ENCODE measurements at places on chromosomes 7 and 10.

DNA sequence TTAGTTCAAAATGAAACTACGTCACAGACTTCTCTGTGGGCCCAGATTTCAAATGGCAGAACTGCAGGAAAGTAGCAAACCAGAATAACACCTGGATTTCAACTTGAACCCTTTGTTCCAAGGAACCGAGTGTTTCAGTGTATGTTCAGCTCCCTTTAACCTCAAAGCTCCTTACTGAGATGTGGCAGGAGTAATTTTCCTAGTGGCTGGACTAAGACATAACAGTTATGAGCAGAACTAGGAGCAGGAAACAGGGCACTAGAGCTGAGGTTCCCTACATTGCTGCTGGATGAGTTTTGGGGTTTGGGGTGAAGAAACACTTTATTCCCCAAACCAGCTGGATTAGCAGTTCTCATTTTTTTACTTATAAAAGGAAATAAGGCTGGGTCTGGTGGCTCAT is 50.1 kb downstream of the NSUN6 start:
- no peak for DNase-seq

GRCh38 chr7:80097756-80098155 is 36.9 kb upstream of the GNAI1 start:
- no peak for DNase-seq

DNA sequence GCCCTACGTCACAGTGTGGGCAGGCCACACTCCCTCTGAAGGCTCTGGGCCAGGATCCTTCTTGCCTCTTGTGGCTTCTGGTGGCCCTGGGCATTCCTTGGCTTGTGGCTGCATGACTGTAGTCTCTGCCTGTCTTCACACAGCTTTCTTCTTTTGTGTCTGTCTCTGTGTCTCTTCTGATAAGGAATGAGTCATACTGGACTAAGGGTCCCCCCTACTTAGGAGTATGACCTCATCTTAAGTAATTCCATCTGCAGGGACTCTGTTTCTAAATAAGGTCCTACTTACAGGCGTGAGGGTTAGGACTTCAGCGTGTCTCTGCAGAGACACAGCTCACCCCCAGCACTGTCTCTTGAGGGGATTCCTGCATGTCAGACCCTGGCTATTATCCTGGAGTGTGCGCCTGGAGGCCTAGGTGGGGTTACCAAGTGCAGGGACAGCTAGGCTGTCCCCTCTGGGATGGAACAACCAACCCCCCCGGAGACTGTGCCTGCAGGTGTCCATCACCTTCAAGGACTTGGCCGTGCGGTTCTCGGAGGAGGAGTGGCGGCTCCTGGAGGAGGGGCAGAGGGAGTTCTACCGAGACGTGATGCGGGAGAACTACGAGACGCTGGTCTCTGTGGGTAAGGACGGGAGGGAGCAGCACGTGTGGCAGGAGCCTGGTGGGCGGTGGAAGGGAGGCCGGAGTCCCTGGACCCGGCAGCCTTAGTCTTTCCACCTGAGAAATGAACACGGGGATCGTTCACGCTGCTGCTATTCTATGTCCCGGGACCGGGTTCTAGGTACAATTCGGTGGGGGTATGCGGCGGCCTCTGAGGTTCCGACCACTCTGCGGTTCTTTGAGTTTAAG is 54.1 kb downstream of the ZNF467 start:
- no peak for DNase-seq

GRCh38 chr7:46847126-46847525 is 734.8 kb downstream of the TNS3 start:
- DNase-seq = no peak

DNA sequence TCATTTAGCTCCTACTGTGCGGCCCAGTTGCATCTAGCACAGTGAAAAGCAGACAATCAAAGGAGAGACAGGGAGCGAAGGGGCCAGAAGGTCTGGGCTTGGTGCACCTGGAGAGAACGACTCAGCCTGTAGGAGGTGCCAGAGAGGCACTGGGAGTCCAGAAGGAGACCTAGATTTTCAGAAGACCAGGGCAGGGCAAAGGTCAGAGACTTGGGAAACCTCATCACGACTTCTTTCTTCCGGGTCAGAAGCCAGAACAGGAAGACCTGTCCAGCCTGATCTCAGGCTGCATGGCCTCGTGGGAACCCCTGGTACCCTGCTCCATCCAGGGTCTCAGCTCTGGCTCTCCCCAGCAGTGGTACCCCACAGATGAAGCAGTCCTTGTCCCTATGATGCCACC is 5.2 kb downstream of the AGAP3 start:
- peak; percentile 47 for DNase-seq

GRCh38 chr10:63439607-63440006 is 26.2 kb downstream of the JMJD1C start:
- DNase-seq = no peak

GRCh38 chr7:131330299-131330698 is 2.6 kb downstream of the MKLN1 start:
- no peak for DNase-seq

DNA sequence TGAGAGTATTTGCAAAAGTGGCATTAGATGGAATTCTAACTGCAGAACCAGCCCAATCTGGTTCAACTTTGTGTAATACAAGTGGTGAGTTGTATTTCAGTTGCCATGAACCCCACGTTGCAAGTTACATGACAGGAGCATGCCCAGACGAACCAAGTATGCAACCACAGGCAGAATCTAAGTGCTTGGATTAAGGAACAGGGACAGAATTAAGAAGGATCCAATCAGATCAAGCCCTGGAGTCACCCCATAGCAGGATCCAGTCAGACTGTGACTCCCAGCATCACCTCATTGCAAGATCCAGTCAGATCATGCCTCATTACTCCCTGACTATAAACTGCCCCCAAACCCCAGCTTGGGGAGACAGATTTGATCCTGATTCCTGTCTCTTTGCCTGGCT is 388.7 kb upstream of the NRP1 start:
- no peak for DNase-seq

GRCh38 chr7:80548840-80549530 is 37.1 kb upstream of the GNAT3 start:
- DNase-seq = no peak

GRCh38 chr7:157404845-157405481 is 68.2 kb downstream of the DNAJB6 start:
- no peak for DNase-seq

DNA sequence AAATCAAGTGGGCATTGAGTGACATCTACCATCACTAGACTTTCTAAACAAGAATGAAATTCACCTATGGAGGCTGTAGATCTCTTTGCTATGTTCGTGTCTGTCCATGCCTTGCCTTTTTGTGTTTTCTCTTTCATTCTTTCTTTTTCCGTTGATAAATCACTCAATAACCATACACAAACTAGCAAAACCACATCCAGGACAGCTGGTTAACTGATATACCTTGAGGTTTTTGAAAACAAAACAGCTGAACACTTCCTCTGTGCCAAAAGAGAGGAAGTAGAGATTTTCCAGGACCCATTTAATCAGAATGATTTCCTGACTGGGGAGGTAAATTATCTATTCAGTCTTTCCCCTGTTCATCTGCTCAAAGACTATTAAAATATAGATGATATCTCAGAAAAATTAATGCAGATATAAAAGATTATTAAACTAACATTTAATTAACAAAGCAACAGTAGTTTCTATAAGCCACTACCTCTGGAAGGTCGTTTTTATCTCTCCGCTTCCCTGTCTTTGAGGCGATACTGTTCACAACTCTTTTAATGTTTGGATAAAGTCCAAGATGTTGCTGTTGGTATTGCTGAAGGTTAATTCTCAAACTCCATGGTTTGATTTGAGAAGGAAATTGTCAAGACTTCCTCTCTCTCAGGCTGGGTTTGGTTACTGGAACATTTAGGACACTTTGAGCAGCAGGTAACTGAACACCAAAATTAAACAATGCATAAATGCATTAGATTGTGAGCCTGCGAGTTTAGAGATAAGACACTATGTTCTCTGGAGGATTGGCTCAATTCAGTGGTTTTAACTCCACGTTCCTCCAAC is 24.4 kb upstream of the C10orf67 start:
- DNase-seq = peak; percentile 46

DNA sequence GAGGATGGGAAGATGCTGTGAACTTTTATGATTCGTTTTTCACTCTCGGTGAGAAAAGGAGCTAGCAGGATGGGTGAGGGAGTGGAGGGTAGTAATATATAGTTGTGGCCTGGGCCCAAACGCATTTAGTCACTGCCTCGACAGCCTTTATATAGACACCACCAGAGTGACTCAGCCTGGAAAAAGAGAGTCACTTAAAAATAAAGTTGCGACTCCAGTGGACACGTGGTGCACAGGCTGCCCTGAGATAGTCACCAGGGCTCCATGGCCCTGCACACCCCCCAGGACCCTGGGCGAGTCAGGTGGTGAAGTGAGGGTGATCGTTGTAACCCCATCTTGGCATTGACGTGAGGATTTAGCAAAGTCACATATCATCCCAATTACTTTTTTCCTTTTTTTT is 106.7 kb downstream of the CUX1 start:
- DNase-seq = no peak

DNA sequence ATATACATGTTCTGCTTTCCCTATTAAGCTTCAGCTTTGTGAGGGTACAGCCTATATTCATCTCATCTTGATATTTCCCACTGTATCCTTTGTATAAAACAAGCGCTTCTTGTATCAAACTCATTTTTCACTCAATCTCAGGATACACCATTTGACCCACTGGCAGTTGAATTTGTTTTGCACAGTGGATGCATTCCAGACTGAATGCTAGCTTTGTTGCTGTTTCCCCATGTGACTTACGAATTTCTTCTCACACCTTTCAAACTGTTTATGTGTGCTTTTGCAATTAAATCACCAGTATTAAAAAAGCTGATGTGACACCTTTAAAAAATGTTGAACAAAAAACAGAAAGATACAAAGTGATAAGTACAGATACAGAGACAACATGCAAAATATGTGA is 180.9 kb downstream of the ZNF438 start:
- no peak for DNase-seq

GRCh38 chr10:110239892-110240291 is 32.5 kb downstream of the MXI1 start:
- DNase-seq = no peak

DNA sequence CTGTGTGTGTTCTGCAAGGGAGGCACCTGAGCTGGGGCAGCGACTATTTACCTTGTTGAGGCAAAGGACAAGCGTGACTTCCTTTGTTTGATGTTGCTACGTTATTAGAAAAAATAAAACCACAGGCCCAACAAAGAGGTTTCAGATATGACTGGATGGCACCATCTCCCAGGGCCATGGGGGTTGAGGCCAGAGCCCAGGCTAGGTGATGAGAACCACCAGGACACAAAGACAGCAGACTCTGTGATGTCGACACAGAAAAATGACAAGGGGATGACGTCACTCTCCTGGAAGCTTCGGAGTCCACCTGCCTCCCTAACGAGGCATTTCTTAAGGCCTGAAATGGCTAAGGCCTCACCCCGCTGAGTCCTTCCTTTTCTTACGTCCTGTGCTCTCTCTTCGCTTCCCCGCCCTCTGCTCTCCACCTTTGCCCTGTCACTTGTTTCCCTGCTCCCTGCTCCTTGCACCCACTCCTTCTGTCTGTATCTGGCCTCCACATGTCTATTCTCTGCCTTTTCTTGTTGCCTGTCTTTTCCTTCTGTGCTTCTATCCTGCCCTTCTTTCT is 83.0 kb upstream of the ADRB1 start:
- DNase-seq = peak; percentile 78

DNA sequence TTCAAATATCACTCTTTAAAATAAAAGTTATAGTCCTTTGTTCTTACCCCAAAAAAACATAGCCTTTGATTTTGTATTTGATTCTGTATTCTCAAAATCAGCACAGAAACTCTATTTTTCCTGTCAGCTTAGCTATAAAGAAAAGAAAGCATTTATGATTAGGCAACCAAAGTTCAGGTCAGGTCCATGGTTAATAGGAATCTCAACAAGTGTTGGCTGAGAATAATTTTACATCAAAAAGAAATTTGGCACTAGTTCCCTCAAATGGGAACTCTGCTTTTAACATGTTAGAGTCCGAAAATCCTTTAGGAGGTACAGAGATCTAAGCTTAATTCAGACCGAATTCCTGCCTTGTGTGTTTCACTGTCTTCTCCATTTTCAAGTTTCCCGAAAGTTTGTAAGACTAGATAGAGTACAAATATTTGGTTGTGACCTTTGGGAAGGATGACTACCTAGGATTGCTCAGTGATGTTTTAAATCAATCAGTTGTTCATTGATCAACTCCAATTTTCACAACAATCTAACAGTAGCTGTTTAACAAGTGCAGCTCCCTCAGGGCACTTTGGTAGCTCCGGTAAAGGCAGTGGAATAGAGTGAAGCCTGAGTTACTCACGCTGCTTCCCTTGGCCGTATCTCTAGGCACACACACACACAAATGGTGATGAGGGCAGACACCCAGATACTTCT is 8.8 kb upstream of the ENO4 start:
- DNase-seq = no peak

DNA sequence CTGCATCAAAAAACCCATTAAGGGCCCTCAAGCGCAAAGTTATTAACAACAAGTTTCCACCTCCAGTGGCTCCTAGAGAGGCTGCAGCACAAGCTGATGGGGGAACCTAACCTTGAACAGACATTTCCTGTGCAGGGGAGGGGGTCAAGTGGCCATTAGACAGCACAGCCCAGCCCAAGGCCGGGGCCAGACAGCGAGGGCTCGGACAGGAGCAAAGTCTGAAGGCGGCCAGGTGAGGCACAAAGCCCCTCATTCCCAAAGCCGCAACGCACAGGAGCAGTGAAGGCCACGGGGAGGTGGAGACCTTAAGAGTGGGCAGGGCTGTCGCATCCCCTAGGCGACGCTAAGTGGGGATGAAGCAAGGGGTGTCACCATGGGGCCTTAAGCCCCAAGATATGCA is 73.2 kb upstream of the ZNF746 start:
- DNase-seq = no peak
